ENCODE measurements at places on chromosomes 13 and 19.
A peak's percentile ranks its signal among the peaks of the same experiment; 100 is the strongest.

- peak; percentile 38 for DNase-seq
These were observed 25.1 kb upstream of the KCTD15 start for GRCh38 chr19:33771384-33772101.

DNA sequence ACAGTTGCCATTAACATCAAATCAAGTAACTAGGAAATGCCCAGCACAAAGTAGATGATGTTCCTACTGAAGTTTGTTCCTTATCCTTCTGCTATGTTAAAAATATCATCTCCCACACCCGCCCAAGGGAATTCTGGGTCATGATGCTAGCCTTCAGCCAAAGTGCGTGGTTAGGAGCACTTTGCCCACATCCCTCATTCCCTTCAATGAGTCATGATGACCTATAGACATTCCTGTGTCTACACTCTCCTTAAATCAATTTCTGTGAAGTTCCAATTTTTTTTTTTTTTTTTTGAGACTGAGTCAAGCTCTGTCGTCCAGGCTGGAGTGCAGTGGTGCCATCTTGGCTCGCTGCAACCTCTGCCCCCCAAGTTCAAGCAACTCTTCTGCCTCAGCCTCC is 17.0 kb downstream of the RXFP2 start:
- DNase-seq = no peak

DNA sequence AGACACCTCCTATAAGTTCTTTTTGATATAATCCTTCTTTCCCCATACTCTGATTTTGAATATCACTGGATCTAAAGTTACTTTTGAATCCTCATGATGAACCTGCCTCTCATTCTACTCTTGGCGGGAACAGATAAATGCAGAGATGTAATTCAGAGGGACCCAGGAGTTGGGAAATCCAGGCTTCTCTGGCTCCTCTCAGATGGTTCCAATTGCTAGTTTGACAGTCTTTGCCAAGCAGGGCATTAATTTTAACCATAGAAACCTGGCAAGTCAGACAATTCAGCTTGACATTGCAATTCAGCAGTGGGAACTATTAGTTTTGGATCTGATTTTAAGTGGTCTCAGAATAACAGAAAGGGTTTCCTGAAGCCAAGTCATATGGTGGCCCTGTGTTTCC is 67.3 kb upstream of the KLF12 start:
- no peak for DNase-seq

GRCh38 chr13:37473035-37473434 is 125.5 kb downstream of the POSTN start:
- DNase-seq = no peak

DNA sequence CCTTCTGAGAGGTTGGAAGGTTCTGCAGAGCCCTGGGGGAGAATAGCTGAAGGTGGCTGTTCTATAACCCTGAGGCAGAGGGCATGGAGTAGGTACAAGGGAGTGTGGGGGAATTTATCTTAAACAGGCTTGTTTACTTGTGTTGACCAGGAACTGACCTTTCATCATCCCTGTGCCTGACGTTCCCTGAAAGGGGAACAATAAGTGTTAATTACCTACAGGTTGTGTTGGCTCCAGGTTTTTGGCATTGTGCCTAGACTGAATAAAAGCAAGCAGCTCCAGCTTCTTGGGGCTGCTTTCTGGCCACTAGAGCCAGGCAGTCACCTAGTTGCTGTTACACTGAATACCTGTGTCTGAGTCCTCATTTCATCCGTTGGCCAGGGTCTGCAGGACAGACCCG is 60.0 kb downstream of the ZNF627 start:
- no peak for DNase-seq

- no peak for DNase-seq
These were observed 42.5 kb downstream of the GNG7 start for GRCh38 chr19:2659856-2660432.

DNA sequence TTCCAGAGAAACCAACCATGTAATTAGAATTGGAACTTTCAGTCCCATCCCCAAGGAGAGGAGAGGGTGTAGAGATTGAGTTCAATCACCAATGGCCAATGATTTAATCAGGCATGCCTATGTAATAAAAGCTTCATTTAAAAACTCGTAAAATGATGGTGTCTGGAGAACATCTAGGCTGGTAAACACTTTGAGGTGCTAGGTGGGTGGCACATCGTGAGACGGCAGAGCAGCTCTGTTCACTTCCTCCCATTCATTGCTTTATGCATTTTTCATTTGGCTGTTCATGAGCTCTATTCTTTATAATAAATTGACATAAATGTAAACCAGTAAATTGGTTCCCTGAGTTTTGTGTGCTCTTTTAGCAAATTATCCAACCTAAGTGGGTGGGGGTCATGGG is 90.1 kb downstream of the ELF1 start:
- DNase-seq = no peak

DNA sequence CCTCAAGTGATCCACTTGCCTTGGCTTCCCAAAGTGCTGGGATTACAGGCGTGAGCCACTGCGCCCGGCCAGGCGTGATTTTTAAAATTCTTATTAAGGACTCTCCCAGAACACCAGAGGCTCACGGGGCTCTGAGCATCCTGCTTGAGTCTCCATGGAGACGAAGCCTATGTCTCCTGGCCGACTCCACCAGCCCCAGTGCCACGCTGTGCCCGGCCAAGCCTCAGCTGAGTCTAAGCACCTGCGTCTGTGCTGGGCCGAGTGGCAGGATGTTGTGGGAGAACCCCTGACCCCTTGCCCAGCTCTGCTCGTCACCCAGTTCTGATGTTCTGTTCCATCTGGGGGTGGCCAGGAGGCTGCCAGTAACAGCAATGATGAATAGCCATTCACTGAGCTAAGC is 3.9 kb upstream of the CELF5 start:
- DNase-seq = no peak

GRCh38 chr19:35732540-35733179 is 9.6 kb downstream of the IGFLR1 start:
- DNase-seq = no peak

DNA sequence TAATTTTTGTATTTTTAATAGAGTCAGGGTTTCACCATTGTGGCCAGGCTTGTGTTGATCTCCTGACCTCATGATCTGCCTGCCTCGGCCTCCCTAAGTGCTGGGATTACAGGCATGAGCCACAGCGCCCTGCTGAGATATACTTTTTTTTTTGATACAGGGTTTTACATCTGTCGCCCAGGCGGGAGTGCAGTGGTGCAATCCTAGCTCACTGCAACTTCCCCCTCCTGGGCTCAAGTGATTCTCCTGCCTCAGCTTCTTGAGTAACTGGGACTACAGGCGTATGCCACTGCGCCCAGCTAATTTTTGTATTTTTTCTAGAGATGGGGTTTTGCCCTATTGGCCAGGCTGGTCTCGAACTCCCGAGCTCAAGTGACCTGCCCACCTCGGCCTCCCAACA is 2.0 kb downstream of the COLGALT1 start:
- no peak for DNase-seq

- DNase-seq = no peak
These were observed 266.3 kb downstream of the LMO7 start for GRCh38 chr13:75902166-75903104.

- DNase-seq = no peak
These were observed 190.3 kb downstream of the SLITRK1 start for GRCh38 chr13:83691966-83692365.

DNA sequence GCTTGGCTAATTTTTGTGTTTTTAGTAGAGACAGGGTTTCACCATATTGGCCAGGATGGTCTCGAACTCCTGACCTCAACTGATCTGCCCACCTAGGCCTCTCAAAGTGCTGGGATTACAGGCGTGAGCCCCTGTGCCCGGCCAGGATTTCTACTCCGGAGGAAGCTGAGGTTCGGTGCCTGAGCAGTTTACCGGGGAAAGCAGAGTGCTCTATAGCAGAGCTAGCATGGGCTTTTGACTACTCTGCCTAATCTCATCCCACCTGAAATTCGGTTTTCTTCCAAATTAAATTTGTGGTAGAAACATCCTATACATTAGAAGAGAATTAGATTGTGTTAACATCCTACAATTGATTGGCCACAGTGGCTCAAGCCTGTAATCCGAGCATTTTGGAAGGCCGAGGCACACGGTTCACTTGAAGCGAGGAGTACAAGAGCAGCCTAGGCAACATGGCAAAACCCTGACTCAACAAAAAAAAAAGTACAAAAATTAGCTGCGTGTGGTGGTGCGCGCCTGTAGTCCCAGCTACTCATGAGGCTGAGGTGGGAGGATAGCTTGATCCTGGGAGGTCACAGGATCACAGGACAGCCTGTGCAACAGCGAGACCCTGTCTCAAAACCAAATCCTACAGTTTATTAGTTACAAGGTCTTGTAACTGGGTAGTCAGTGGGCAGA is 1.6 kb downstream of the RPL13A start:
- no peak for DNase-seq

DNA sequence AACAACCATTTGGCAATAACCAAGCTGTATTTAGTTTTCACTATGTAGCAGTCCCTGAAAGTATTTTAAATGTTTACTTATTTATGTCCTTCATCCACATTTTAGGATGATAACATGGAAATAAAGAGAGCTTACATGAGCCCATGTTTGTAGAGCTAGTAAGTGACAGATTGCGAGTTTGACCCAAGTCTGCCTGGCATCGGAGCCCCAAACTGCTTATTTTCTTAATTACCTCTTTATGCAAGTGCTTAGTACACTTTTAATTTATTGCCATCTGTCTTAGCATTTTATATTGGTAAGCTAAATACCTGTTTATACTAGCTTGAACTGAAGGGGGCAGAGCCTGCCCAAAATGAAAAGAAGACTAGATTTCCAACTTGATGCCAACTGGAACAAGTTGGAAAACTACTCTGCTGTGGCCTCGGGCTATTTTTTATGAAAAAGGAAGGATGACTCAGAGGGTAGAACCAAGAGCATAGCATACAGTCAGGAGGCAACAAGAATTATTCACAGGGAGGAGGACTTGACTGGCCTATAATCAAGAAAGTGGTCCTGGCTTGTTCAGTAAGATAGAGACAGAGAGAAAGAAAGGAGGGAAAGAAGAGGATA is 150.2 kb downstream of the NDFIP2 start:
- no peak for DNase-seq
